ENCODE measurements at places on chromosomes 3 and 15.

DNA sequence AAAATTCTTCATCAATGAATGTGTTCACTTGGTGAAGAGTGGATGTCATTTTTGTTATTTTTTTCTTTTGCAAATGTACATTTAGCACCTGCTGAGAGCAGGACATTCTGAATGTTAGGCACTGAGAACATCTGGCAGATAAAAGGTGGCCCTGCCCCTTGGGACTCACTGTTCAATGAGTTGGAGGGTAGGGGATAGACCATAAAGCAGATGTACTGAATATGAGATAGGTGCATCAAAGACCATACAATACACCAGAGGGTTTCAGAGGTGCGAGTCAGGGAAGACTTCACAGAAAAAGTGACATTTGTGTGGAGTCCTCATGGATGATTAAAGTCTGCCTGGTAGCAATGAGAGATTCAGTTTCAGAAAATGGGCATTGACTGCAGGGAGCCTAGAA, 34.2 kb downstream of the EEFSEC start:
- DNase-seq = no peak

DNA sequence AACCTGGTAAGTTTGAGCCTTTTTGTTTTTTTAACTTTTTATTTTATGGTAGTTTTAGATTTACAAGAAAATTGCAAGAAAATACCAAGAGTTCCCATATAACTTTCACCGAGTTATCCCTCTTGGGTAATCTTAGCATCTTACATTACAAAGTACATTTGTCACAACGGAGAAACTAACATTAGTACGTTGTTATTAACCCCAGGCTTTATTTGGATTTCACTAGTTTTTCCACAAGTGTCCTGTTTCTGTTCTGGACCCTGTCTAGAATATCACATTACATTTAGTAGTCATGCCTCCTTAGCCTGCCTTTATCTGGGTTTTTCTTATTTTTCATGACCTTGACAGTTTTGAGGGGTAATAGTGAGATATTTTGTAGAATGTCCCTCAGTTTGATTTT, 53.5 kb upstream of the KPNA4 start:
- no peak for DNase-seq

DNA sequence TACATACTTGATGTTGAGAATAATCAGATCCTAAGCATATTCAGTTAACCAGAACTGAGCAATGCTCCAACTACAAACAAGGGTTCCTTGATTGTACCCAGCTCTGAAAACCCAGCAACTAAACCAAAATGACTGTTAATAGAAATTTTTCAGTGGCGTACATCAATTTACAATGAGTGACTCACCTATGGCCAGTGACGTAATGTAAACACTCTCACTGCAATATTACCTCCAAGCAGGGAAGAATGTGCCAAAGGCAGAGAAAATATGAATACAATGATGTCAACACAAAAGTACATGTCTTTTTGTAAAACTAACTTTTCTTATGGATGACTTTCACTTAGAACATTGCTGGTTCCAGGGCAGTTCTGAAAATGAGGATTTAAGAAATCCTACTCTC, 611.3 kb downstream of the EDEM1 start:
- DNase-seq = no peak

- no peak for DNase-seq
Observed at GRCh38 chr15:62067448-62068044, 769 bp downstream of the C2CD4A start.

GRCh38 chr3:53236112-53236841, 19.5 kb downstream of the TKT start:
- no peak for DNase-seq

- no peak for DNase-seq
Observed at GRCh38 chr3:66487465-66487864, 13.4 kb downstream of the LRIG1 start.

Measured in spinal cord (tissue), 10 donors.